ENCODE measurements at places on chromosomes 11 and 22. TPM values are rescaled to one million over a fixed set of nuclear protein-coding genes. Genes with fewer than 3 reads are reported as not detected.
A peak's percentile ranks its signal among the peaks of the same experiment; 100 is the strongest.

- no peak for DNase-seq
- H3K4me3 ChIP-seq = no peak overlapping the region
- H3K27me3 ChIP-seq = no peaks in the 10 kb centered on the region
- H3K36me3 ChIP-seq = no peaks in the 10 kb centered on the region
- peaks cover 10% of the 10 kb centered on the region for H3K4me1 ChIP-seq
Observed at GRCh38 chr22:30830907-30831306, 136.2 kb downstream of the OSBP2 start.

GRCh38 chr11:116840746-116841296 is 3.4 kb upstream of the APOA1 start:
- H3K36me3 ChIP-seq = no peaks in the 10 kb centered on the region
- no peaks in the 10 kb centered on the region for H3K27me3 ChIP-seq
- H3K27ac ChIP-seq = no peak overlapping the region

Gene C11orf65
- 0.95 TPM for total RNA-seq

DNA sequence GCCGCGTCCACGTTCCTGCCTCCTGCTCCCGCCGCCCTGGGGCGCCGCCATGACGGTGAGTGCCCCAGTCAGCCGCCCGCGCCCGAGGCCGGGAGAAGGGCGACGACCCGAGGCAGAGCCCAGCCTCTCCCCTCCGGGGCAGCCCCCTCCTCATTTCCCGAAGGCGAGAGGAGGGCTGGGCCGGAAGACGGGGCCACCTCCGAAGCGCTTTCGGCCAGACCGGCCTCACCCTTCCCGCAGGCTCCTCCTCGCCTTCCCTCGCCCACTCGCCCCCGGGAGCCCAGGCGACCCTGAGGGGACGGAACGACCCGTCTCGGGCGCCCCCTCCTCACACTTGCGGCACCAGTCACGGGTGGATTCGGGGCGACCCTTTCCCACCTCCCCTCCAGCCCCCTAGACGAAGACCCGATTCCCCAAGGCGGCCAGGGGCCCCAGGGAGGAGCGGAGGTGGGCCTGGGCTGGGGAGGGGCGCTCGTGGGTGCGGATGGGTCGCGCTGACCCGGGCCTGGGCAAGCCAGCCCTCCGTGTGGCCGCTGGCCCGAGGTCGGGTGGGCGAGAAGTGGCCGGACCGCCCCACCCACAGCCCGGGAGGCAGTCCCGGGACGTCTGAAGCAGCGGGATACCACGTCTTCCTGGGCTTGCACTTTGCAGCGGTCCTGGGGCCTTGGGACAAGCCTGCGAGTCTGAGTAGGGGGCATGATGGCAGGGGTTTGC is 49.7 kb downstream of the TRIOBP start:
- H3K27ac ChIP-seq = peak overlapping the region; percentile 98
- no peaks in the 10 kb centered on the region for H3K36me3 ChIP-seq
- no peaks in the 10 kb centered on the region for H3K27me3 ChIP-seq
- DNase-seq = no peak

DNA sequence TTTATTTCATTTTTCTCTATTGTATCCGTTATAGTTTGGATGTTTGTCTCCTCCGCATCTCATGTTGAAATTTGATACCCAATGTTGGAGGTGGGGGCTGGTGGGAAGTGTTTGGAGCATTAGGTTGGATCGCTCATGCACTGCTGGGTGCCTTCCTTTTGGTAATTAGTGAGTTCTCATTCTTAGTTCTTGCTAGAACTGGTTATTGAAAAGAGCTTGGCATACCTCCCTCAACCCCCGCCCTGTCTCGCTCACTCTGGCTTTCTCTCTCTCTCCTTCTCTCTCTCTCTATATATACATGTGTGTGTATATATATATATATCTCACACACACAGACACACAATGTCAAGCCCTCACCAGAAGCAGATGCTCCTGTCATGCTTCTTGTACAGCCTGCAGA is 978.7 kb downstream of the DLG2 start:
- H3K36me3 ChIP-seq = no peaks in the 10 kb centered on the region
- no peaks in the 10 kb centered on the region for H3K27me3 ChIP-seq

Gene SSTR3
- total RNA-seq = not detected

Gene IFITM10
- 3.5 TPM for total RNA-seq
